Stimulated activated CD4-positive, alpha-beta T cell treated with anti-CD3 and anti-CD28 coated beads, Interleukin-2, amount 100 ng/mL, for 24 hours (primary cell): ENCODE measurements at places on chromosomes 6 and 20.

DNA sequence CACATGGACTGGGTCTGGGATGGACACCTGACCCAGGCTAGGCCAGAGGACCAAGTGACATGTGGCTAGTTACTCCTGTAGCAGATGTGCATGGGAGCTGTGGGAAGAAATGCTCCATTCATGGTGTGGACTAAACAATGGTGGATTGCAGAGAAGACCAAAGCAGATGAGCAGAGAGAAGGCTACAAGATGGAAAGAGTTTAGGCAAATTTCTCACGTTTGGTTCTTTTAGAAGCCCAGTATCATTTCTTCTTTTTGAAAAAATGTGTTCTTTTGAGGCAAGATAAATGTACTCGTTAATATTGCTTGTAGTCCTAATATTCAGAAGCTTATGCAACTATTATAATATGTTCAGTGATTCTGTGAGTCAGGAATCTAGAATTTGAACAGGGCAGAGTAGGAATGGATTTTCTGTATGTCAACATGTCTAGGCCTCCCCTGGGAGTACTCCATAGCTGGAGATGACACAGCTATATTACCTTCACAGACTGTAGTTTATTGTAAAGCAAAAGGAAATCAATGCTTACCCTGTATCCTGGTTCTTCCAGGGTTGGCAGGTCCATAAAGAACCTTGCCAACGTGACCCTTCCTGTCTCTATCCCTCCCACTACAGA lies 2.3 kb upstream of the BTN2A1 start:
- no peak for DNase-seq

- DNase-seq = no peak
Measured at GRCh38 chr6:126788861-126789365, 329.6 kb upstream of the RSPO3 start.

- no peak for DNase-seq
Measured at GRCh38 chr6:145290122-145290521, 445.2 kb downstream of the EPM2A start.

DNA sequence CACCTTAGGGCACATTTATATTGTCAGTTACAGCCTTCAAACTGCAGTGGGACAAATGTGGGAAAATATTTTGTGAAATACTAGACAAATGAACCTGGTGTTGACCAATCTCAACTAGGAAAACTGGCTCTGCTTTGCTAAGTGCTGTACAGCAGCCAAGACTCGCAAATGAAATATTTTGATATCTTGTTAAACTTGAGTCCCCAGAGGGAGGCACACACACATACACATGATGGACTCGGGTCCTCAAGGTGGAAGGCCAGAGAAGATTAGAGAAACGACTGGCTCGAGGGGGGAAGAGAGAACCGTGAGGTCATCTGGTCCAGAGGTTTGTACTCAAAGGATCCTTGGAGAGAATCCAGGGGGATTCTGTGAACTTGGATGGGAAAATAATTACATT lies 67.3 kb upstream of the JAG1 start:
- no peak for DNase-seq

GRCh38 chr6:126743076-126743475 lies 375.4 kb upstream of the RSPO3 start:
- no peak for DNase-seq

GRCh38 chr20:37584238-37584807 lies 56.6 kb upstream of the BLCAP start:
- no peak for DNase-seq

- no peak for DNase-seq
Measured at GRCh38 chr6:112054001-112054400, at the start of gene CCN6. Gene CCN6, plus strand, starts transcription at chr6:112054104. Its CDS starts 254 bp downstream, at chr6:112054358.
